ENCODE measurements at places on chromosomes 1 and 21.

DNA sequence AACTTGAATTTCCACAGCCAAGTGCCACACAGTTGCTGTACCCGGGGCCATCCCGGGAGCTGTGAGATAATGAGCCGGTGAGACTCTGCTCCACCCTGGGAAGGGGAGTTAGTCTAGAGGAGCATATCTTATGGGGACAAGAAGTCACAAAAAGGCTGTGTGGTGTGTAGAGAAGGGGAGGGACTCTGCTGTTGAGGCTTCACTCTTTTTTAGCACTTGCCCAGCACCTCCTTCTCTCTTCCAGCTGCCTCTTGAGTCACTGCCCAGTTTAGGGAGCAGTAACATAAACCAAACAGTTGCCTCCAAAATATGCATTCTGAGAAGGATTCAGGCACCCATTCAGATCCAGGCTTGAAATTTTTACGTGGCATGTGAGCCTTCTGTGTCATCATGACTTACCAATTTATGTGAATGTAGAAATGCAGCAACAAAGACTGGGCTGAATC, 744 bp upstream of the WDR26 start:
- DNase-seq, result no peak

GRCh38 chr1:50978852-50979781, 9.1 kb downstream of the CDKN2C start:
- DNase-seq, result no peak

- no peak for DNase-seq
Observed at GRCh38 chr21:34981791-34982190, 67.3 kb downstream of the RUNX1 start.

DNA sequence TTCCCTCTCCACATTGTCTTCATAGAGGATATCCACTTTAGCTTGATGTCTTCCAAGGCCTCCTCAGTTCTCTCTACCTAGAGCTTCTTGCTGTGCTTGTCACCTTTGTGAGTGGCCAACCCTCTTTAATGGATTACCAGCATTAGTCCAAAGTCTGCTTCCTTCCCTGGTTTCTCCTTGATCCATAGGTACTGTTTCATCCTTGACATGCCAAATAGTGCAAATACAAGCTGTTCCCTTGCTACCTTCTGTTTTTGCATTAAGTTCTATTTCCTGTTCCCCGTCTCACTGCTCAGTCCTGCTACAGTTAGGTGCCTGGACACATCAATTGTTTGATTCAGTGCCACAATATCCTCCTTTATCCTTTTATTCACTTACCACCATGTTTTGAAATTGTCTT, 19.2 kb downstream of the MAST2 start:
- DNase-seq, result no peak

GRCh38 chr1:15771836-15772515, 13.4 kb downstream of the FBLIM1 start:
- DNase-seq, result no peak

DNA sequence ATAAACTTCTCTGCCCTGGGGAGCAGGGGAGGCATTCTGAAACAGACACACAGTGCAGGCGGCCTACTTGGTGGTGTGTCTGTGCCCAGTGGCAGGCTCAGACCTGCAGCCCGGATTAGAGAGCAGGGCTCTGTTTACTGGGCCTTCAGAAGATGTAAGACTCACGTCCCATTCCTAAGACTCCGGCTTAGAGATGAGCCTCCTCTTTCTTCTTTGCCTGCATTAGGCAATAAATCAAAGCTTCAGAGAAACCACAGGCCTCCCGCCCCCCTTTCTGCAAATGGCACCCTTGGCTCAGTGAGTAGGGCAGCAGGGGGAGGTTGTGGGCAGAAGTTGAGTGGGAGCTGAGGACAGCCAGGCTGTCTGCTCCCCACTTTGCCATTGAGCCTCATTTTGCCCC, 35.8 kb downstream of the LGR6 start:
- no peak for DNase-seq

- no peak for DNase-seq
Observed at GRCh38 chr21:44405948-44406872, 49.1 kb upstream of the LRRC3 start.

- no peak for DNase-seq
Observed at GRCh38 chr1:151542710-151543129, 2.6 kb downstream of the TUFT1 start.

DNA sequence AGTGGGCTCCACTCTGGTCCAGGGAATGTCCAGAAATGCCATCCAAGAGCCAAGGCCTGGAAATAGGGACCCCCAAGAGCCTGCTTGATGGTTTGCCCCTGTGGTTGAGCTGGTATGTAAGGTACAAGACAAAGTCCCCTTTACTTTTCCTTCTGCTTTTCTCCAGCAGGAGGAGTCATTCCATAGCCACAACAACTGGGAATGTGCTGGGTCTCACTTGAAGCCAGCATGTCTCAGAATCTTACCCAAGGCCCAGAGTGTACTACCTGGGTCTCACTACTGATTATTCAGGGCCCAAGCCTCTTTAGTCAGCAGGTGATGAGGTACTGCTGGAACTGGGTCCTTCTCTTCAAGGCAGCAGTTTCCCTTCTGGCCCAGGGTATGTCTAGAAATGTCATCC, 62.1 kb upstream of the CD55 start:
- DNase-seq, result no peak

- no peak for DNase-seq
Observed at GRCh38 chr1:5733596-5733995, 258.6 kb downstream of the NPHP4 start.

DNA sequence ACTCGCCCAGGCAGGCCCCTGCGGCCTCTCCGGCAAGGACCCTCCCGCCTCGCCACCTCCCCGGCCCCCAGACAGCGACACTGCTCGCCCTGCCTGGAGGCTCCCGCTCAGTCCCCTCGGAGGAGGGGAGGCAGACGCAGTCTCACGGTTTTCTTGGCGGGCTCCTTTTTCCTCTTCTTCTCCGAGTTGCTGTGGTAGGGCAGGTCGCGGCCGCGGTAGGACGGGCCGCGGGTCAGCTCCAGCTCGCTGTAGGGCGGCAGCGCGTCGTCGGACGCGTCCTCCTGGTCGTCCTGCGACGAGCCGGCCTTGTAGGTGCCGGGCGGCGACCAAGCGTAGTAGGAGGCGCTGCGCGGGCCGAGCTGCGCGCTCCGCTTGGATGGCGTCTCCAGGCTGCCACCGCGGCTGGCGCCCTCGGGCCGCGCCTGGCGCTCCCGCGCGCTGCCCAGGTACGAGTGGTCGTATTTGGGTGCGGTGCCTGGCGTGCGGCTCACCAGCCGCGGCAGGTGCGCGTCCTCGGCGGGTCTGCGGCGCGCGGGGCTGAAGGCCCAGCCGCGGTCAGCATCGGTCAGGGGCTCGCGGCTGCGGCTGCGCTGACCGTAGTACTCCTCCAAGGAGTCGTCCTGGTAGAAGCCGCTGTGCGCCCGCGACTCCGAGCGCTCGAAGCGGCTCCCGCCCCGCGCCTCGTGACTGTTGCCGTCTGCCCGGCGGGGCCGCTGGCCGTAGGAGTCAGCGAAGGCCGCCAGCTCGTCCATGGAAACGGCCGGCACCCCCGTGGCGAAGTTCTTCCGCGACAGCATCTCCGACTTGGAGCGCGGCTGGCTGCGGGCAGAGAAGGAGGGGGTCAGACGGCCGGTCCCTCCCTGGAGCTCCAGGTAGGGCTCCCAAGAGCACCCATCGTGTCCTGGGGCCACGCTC, 44.8 kb upstream of the TADA1 start:
- DNase-seq, result no peak

All from NCI-H1048 (cell line).